ENCODE measurements at places on chromosomes 2 and 18.

GRCh38 chr2:191703079-191703725 lies 25.3 kb downstream of the NABP1 start:
- DNase-seq: no peak

GRCh38 chr18:2879889-2880288 lies 33.1 kb downstream of the EMILIN2 start:
- no peak for DNase-seq

DNA sequence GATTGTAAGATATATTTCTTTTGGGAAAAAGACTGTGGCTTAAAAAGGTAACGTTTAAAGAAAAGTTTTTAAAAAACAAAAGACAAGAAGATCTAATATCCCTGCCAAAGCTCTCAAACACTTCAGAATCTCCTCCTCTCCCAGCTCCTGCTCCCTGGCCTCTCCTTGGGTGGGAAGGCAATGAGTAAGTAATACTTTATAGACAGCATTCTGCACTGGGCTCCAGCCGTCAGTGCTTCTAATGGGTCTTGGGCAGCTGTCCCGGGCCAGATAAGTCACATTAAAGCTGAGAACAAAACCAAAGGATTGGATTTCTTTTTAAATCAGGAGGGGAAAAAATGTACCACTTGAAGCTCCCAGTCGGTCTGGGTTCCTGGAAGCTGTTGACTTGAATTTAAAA lies 133.7 kb downstream of the ALPK2 start:
- DNase-seq: no peak

GRCh38 chr2:203982276-203982675 lies 45.7 kb downstream of the ICOS start:
- no peak for DNase-seq

DNA sequence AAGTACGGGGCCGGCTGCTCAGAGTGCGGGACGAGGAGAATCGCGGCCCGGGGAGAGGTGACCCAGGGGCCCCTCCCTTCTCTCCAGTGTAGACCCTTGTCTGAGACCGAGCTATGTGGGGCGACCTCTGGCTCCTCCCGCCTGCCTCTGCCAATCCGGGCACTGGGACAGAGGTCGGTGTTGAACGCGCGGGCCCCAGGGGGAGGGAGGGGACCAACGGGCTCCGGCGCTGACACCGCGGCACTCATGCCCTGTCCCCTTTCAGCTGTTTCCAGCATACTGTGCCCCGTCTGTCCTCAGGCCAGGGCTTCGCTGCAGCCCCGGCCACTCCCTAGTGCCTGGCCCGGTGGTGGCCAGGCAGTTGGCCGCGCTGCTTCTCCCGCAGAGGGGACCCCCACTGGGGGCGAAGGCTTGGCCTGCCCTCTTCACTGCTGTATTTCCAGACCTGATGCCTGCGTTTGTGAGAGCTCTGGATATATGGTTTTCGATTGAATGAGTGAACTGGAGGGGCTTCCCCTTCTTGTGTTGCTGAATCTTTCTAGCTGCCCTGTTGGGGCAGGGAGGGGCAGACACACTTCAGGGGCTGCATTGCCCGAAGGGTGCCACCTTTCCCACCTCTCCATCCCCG lies 809 bp downstream of the DBI start:
- DNase-seq: peak; percentile 25

DNA sequence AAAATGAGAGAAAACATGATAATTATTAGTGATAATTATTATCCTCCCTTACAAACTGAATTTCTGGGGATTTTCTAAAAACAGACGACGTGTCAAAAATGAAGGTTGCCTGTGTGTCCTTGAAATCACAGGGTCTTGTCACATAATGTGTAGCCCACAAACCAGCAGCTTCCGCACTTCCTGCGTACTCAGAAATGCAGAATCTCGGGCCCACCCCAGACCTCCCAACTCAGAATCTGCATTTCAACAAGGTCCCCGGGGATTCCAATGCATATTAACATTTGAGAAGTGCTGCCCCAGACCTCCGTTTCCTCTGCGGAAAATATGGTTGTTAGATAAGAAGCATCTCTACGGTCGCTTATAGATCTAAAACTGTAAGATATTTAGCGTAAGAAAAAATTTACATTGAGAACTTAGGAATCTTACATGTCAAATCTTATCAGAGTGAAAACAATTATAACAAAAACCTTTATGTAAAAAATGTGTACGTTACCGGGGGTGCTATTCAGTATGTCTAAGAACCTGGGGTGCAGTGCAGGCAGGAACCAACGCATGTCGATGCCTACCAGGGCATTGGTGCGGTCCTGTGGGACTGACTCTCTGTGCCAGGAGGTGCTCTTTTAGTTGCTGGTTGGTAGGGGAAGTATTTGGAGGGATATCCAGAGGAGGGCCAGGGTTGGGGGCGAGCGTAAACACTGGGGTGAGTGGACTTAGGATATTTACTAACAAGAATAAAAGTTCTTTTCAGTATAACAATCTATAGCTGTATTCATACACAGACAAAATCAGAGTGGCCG lies 15.2 kb downstream of the CDKL4 start:
- no peak for DNase-seq

DNA sequence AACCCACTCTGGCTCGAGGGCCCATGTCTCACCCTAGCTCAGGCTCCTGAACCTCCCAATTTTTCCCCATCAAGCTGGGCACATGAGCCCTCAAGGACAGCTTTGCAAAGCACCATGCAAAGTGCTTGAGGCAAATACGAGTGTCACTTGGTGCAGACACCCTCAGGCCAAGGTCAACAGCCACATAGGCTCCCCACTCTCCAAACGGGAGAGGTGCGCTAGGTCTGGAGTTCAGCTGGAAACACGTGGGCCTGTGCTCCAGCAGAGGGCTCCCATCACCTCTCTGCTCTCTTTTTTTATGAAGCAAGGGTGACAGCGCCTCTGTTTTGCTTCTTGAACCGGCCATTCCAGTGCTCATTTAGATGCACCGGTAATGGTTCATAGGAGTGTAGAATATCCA lies 11.9 kb upstream of the ARHGAP25 start:
- DNase-seq: no peak

- DNase-seq: no peak
Measured at GRCh38 chr2:155157711-155158110, 459.2 kb downstream of the KCNJ3 start.

DNA sequence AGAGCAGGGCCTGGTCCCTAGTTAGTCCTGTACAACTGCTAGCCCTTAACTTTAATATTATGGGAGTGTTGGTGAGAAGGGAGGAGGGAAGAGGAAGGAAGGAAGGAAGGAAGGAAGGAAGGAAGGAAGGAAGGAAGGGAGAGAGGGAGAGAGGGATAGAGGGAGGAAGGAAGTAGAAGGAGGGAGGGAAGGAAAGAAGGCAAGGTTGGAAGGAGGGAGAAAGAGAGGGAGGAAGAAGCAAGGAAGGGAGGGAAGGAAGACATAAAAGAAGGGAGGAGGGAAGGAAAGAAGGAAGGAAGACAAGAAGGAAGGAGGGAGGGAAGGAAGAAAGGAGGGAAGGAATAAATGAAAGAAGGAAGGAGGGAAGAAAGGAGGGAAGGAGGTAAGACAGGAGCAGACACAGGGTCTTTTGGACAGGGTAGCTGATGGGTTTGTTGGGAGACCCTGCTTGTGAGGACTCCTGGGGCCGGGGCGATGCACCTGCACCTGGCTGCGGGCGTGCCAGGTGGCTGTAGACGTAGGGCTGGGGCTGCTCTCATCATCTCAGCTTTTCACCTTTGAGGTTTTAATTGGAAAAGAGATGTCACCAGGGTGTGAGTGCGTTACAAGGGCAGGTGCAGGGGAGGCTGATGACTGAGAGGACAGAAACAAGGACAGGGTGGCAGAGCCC lies 5.9 kb upstream of the POMC start:
- DNase-seq: no peak

GRCh38 chr2:176595986-176596385 lies 326.7 kb downstream of the MTX2 start:
- DNase-seq: peak; percentile 9

GRCh38 chr2:185806783-185807182 lies 68.2 kb downstream of the FSIP2 start:
- no peak for DNase-seq

GRCh38 chr2:231315896-231316295 lies 79.6 kb upstream of the B3GNT7 start:
- no peak for DNase-seq

DNA sequence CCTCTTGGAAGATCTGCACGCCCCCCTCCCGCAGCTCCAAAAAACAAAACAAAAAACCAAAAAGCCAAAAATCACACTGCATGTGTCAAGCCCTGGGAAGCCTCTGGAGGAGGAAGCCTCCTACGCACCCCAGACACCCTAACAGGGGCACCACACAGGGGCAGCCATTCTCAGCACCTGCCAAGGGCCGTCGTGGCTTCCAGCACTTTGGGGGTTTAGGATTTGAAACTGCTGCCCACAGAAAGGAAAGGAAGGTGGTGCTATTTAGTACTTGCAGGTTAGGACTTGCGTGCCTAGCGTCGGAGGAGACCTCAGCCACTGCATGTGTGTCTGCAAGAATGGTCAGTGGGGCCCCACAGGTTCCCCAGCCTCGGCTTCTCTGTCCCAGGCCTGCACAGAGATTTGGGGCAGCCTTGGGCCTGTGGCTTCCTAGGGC lies 419 bp upstream of the GPR55 start:
- no peak for DNase-seq

- DNase-seq: no peak
Measured at GRCh38 chr2:1988049-1988448, 243.7 kb upstream of the PXDN start.

GRCh38 chr2:237305579-237305978 lies 108.4 kb downstream of the COL6A3 start:
- no peak for DNase-seq

- peak; percentile 44 for DNase-seq
Measured at GRCh38 chr2:72770879-72771461, 54.9 kb downstream of the EXOC6B start.

DNA sequence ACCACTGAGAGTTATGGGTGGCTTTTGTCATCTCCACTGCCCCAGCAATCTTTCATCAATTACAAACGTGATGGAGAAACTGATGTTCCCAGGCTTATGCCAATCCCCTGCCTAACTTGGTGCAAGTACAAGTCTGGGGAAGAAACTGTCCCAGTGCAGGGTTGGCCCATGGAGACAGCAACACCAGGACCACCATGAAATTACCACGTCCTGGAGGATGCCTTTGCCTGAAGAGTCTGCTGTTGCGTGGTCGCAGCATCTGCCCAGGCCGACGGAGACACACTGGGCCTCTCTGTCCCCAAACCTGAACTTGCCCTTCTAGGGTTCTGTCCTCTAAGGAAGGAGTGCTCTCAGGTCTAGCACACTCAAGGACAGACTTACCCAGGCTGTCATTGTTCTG lies 496.8 kb upstream of the RAB6C start:
- DNase-seq: no peak

DNA sequence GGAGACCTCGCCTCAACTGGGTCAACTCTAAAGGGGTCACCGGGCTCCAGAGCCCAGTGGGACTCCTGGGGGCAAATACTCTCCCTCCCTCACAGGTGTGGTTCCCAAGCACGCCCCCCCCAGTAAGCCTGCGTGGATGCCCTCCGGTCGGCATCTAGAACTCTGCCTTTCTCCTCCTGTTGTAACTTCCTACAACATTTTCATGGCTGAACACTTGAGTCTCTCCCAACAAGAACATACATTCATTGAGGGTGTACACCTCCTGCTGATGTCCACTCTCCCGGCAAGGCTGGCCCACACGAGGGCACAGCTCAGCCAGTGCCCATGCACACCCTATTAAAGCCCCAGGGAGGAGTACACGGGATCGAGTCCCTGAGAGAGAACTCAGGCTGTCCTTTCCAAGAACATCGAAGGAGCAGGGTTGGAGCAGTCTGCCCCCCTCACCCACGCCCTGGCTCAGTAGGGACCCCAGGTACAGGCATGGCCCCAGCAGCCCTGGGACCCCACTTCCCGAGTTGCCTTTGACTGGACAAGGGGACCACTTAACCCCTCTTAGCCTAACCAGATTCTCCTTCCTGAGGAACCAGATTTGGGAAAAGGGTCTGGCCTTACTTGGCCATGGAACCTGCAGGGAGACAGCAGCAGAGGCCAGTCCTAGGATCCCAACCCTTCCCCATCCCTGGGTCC lies 37.4 kb downstream of the FAM178B start:
- DNase-seq: no peak

All from NCI-H2081 (cell line).